Spleen (tissue), 13 donors: ENCODE measurements at places on chromosomes 5 and 9. TPM values are rescaled to one million over a fixed set of nuclear protein-coding genes. Genes with fewer than 3 reads are reported as not detected.

DNA sequence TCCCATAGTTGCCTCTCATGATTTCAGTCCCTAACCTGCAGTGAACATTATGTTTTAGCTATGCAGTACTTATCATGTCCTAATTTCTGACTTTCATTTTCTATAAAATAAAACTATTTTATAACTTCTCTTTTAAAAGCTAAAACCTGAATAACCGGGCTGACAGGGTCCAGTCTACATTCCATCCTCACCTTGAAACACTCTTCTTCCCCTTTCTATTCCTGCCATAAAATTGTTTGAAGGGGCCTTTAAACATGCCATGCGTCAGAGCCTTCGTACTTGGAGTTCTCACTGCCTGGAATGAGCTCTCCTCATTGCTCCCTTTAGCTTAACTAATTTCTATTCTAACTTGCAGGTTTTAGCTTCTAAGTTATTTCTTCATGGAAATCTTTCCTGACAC lies 143.0 kb upstream of the PRLR start:
- H3K27ac ChIP-seq, result no peak overlapping the region
- H3K36me3 ChIP-seq, result no peaks in the 10 kb centered on the region
- H3K4me1 ChIP-seq, result no peaks in the 10 kb centered on the region
- no peak for DNase-seq

DNA sequence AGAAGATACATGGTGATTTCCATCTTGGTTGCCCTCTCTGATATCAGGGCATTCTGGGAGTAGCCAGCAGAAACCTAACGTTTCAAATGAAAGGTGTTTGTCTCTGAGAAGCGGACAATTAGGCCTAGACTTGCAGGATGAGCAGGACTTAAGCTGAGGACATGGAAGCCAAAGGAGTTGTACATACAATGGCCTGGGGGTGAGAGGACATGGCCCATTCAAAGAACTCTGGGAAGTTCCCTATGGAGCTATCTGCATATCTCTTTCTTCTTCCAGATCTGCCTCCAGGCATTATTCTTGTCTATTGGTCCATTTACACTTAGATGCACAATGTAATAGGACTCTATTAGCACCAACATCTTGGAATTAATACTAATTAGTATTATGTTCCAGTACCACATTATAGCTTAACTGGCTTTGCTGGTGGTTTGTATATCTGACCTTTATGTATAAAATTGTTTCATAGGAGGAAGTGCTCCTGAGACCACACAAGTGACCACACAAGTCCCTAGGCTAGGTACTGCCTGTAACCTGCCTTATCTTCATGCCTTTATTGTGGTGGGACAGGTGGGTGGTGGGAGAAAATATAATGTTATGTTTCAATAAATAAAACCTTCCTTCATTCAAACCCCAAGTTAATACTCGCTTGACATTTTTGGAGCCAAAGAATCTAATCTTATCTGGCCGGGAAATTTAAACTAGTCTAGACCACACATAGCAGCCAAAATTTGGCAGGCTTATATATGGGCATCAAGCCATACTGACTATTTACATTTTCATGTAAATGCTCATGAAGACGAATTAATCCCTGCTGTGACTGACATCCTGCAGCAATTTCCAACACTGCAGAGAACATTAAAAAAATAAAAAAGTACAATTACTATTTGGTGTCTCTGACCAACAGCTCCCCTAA lies 52.1 kb upstream of the EQTN start:
- DNase-seq, result no peak
- no peak overlapping the region for H3K4me3 ChIP-seq
- peaks cover 14% of the 10 kb centered on the region for H3K4me1 ChIP-seq
- H3K27ac ChIP-seq, result no peak overlapping the region
- H3K27me3 ChIP-seq, result no peaks in the 10 kb centered on the region

DNA sequence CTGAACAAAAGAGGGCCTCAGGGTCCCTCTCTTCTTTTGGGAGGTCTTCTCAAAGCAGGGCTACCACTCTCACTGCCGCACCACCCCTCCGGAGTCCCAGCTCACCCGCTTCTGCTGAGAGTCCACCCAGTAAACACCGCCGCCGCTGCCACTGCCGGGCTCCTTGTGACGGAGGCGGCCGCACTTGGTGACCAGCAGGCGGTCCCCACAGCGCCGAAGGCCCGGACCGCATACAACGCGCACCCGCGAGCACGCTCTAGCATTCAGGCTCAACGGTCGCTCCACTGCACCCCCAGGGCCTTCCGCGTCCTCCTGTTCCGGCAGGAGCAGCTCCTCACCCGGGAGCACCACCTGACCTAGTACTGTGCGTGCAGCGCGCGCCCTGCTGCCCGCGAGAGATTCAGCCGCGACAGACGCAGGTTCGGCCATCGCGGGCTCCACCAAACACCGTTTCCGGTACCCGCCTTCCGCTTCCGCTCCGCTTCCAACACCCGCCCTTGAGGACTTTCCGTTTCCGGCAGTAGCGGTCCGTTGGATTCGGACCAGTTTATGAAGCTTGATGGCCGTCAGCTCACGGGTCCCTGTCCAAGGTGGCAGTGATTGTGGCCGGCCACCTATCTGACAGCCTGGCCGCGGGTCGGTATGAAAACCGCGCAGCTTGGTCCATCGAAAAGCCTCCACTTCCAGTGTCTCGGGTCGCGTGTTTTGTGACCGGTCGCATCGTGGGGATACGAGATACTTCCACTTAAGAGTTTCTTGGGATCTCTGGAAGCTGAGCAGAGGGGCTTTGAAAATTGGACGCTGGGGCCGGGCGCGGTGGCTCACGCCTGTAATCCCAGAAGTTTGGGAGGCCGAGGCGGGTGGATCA lies at the start of gene EXOSC3:
Gene EXOSC3, minus strand, starts transcription at position 449 of the 868 bp plus-strand sequence. Its CDS starts 20 bp downstream, at position 429.
- H3K27ac ChIP-seq, result peak within 1 kb of the TSS; percentile 86
- no peaks in the 10 kb centered on the region for H3K27me3 ChIP-seq
- peak within 1 kb of the TSS; percentile 87 for H3K4me3 ChIP-seq

Gene RORB
- total RNA-seq, result 0.17 TPM

DNA sequence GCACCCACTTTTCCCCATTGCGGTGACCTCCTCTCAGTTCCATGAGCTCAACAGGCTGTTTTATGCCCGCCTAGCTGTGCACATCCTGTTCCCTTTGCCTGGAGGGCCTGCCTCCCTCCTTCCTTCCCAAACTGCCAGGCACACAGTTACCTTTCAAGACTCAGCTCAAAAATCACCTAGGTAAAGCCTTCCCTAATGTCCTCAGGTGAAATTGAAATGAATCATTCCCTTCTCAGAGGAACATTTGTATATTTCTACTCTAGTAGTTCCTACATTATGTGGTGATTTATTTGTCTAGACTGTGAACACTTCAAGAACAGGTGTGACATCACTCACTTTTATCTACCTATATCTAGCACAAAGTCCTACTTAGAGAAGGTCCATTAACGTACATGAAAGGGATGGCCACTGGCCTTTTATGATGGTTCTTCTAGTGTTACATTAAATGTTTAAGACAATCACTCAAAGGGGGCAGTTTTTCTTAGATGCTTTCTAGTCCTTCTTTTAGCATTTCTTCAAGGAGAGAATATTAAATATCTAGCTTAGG lies 103.5 kb upstream of the EQTN start:
- no peak overlapping the region for H3K4me3 ChIP-seq
- no peak overlapping the region for H3K27ac ChIP-seq
- DNase-seq, result no peak
- no peaks in the 10 kb centered on the region for H3K27me3 ChIP-seq

- peaks cover 13% of the 10 kb centered on the region for H3K4me1 ChIP-seq
- H3K27me3 ChIP-seq, result no peaks in the 10 kb centered on the region
- no peak overlapping the region for H3K27ac ChIP-seq
- DNase-seq, result no peak
- no peaks in the 10 kb centered on the region for H3K36me3 ChIP-seq
Measured at GRCh38 chr9:94805585-94805984, 79.1 kb downstream of the AOPEP start.

Gene OR1J2
- total RNA-seq, result not detected

DNA sequence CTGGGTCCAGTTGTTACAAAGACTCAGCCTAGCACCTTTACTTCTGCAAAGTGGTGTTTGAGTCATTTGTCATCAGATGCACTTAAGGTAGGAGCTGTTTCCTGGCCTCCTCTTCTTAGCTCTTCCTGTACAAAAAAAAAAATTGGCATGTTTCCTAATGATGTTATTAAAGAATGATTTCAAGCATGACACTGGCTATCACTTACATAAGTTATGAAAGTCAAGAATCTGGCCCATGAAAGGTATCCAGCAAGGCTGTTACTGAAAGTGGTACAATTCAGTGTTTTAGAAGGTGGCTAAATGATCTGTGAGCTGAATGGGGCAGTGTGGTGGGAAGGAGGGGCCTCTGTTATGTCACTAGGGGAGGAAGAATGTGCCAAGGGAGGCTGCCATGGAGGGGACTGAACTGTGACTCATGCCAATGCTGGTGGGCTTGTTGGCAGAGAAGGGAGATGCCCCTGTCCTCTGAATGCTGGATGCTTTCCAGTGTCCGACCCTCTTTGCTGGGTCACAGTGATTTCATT lies 175.1 kb upstream of the MAP1B start:
- H3K4me3 ChIP-seq, result no peak overlapping the region
- H3K27me3 ChIP-seq, result no peaks in the 10 kb centered on the region
- no peak for DNase-seq

DNA sequence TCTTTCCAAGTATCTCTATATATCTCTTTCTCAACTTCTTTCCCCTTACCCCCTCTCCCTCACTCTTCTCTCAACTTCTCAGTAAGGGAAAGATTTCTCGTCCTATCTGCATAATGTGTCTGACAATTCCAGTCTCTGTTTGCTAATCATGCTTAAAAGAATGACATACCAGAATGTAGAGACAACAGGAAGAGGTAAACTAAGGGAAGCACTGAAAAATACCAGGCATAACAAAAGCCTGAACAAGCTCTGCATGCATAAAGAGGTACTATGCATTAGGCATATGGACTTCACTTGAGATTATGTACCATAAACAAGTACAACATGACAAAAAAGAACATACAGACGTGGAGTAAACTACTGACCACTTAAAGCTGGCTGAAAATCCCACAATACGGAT lies 62.6 kb downstream of the SEMA5A start:
- H3K4me3 ChIP-seq, result no peak overlapping the region
- H3K27ac ChIP-seq, result no peak overlapping the region
- no peak for DNase-seq
- no peaks in the 10 kb centered on the region for H3K27me3 ChIP-seq

- no peak for DNase-seq
- H3K27me3 ChIP-seq, result no peaks in the 10 kb centered on the region
- H3K4me1 ChIP-seq, result no peaks in the 10 kb centered on the region
- H3K27ac ChIP-seq, result no peak overlapping the region
- no peak overlapping the region for H3K4me3 ChIP-seq
Measured at GRCh38 chr5:81726297-81726696, 24.6 kb downstream of the SSBP2 start.

Gene PCDHAC1
- total RNA-seq, result 0.29 TPM

Gene PDLIM7
- 81.6 TPM for total RNA-seq

Gene FBP2
- total RNA-seq, result not detected

GRCh38 chr5:67380431-67380830 lies 183.8 kb upstream of the CD180 start:
- no peaks in the 10 kb centered on the region for H3K4me1 ChIP-seq
- H3K27me3 ChIP-seq, result no peaks in the 10 kb centered on the region
- no peak overlapping the region for H3K4me3 ChIP-seq
- no peak for DNase-seq
- H3K27ac ChIP-seq, result no peak overlapping the region
- H3K36me3 ChIP-seq, result no peaks in the 10 kb centered on the region

Gene PPP3R2
- total RNA-seq, result not detected

- H3K4me3 ChIP-seq, result no peak overlapping the region
- H3K36me3 ChIP-seq, result no peaks in the 10 kb centered on the region
- no peak overlapping the region for H3K27ac ChIP-seq
- no peak for DNase-seq
- H3K4me1 ChIP-seq, result no peaks in the 10 kb centered on the region
Measured at GRCh38 chr5:84265130-84265529, 119.5 kb downstream of the EDIL3 start.

DNA sequence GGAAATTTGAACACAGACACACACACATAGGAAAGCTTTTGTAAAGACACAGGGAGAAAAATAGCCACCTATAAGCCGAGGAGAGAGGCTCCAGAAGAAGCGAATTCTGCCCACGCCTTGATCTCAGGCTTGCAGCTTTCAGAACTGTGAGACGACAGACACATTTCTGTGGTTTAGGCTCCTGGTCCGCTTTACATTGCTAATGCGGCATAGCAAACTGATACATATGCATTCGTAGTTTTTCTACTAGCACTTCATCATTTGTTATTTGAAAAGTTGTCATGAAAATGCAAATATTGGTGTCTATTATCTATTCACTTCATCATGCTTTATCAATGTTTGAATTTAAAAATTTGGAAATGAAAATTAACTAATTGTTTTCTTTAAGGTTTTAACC lies 674.9 kb downstream of the SEMA5A start:
- no peak for DNase-seq
- no peak overlapping the region for H3K4me3 ChIP-seq
- no peak overlapping the region for H3K27ac ChIP-seq
- H3K27me3 ChIP-seq, result no peaks in the 10 kb centered on the region
- no peaks in the 10 kb centered on the region for H3K4me1 ChIP-seq

GRCh38 chr5:149824120-149824519 lies 94.0 kb downstream of the PPARGC1B start:
- no peak for DNase-seq
- no peaks in the 10 kb centered on the region for H3K27me3 ChIP-seq
- H3K36me3 ChIP-seq, result peaks cover 40% of the 10 kb centered on the region
- H3K4me1 ChIP-seq, result peaks cover 4% of the 10 kb centered on the region

DNA sequence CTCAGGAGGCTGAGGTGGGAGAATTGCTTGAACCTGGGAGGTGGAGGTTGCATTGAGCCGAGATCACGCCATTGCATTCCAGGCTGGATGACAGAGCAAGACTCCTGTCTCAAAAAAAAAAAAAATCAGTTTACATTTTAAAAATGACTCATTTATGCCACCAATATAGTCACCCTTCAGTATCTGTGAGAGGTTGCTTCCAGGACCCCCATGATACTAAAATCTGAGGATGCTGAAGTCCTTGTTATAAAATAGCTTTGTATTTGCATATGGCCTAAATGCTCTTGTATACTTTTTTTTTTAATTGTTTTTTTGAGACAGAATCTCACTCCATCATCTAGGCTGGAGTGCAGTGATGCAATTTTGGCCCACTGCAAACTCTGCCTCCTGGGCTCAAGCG lies 5.8 kb downstream of the OCLN start:
- peaks cover 10% of the 10 kb centered on the region for H3K4me1 ChIP-seq
- no peak overlapping the region for H3K4me3 ChIP-seq
- no peaks in the 10 kb centered on the region for H3K36me3 ChIP-seq
- no peak for DNase-seq

- H3K4me1 ChIP-seq, result peaks cover 13% of the 10 kb centered on the region
- no peak overlapping the region for H3K4me3 ChIP-seq
- H3K36me3 ChIP-seq, result no peaks in the 10 kb centered on the region
- H3K27ac ChIP-seq, result no peak overlapping the region
- H3K27me3 ChIP-seq, result no peaks in the 10 kb centered on the region
- DNase-seq, result peak; percentile 42
Measured at GRCh38 chr9:133981589-133981957, 10.6 kb downstream of the VAV2 start.

Gene AGXT2
- not detected for total RNA-seq

DNA sequence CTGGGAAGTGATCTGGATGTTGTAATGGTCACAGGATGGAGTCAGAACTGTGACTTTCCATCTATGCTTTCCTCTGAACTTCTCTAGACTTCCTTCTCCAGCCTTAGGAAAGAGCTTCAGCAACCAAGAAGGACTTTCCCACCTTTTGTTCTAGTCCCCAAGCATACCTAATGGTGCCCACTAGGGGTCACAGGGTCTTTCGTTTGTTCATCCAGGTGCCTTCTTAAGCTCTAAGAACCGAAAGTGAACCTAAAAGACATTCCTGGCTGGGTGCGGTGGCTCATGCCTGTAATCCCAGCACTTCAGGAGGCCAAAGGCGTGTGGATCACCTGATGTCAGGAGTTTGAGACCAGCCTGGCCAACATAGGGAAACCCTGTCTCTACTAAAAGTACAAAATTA lies 1.8 kb upstream of the WNT8A start:
- H3K4me1 ChIP-seq, result no peaks in the 10 kb centered on the region
- H3K27ac ChIP-seq, result no peak overlapping the region
- peak; percentile 24 for DNase-seq
- no peaks in the 10 kb centered on the region for H3K27me3 ChIP-seq
- no peak overlapping the region for H3K4me3 ChIP-seq
